Heart left ventricle (tissue), 16 donors: ENCODE measurements at places on chromosomes 1 and 21.

GRCh38 chr1:211736351-211736915 is 61.0 kb upstream of the NEK2 start:
- no peak for DNase-seq

DNA sequence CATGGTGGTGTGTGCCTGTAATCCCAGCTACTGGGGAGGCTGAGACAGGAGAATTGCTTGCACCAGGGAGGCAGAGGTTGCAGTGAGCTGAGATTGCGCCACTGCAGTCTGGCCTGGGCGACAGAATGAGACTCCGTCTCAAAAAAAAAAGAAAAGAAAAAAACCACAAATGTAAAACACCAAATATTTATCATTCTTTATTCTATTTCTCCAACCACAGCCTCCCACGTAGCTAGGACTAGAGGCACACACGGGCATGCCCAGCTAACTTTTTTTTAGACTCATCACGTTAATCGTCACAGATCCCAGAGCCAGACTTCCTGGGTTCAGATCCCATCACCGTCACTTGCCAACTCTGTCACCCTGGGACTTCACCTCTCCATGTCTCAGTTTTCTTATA is 13.5 kb downstream of the DNAJC16 start:
- DNase-seq: no peak

DNA sequence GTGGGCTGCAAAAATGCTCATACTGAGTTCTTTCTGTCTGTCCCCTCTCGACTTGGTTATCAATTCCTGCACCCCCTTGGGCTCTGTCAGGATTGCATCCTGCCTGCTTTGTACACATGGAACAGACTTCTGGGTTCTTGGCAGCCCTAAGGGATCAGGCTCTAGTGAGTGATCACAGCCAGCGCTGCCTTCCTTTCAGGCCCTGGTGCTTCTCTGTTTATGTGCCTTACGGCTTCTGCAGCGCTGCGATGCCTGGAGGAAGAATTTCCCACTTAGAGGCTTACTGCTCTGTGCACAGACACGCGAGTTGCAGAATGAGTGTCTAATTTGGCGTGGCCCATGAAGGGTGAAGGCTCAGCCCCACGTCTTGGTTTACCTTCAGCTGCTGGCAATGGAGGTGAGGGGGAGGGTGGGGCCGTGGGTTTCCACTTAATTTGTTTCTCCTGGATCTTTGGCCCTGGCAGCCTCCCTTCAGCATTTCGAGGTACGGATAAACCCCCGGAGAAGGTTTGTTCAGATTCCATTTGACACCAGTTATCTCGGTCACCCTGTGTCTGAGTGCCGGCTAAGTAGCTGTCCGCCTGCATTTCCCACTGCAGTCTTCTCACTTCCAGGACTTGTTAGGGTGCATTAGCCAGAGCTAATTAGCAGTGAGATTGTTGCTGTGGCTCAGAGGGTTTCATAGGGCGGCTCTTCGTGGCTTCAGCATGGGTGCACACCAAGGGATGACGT is 227.3 kb downstream of the DYRK1A start:
- DNase-seq: no peak

GRCh38 chr21:29359718-29360117 is 61.0 kb downstream of the BACH1 start:
- no peak for DNase-seq

DNA sequence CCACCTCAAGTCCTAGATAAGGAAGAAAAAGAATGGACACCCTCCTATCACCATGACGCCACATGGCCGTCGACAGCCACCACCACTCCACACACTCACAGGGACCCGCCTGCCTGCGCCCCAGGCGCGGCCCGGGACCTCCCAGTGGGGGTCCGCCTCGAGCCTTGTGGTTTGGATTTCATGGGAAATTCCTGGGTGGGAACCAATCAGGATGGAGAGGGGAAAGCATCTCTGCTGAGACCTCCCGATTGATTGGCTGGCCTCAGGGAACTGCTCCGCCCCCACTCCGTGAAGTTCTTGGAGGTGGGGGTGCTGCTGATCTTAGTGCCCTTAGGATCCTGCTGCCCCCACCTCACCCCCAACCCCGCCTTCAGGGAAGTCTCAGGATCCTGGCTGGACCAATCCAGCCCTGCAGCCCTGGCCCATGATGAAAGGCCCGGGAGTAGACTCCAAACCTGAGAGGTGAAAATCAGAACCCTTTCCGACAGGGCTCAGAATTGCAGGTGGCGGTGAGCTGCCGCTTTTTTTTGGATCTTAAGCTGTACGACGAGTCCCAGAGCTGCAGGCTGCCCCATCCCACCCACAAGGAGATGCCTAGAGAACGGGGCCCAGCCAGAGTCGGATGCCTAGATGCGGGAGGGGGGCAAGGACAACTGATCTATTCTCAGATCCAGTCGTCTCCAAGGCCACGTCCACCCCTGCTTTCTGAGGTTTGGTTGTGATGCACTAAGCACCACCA is 29.0 kb upstream of the TMEM51 start:
- no peak for DNase-seq

GRCh38 chr1:37177230-37177864 is 143.0 kb upstream of the GRIK3 start:
- DNase-seq: no peak

GRCh38 chr1:222886878-222887351 is 72.1 kb downstream of the DISP1 start:
- no peak for DNase-seq

- DNase-seq: no peak
These were observed 3.0 kb upstream of the AHCTF1 start for GRCh38 chr1:246934765-246935164.

GRCh38 chr1:75672528-75673393 is 51.7 kb upstream of the ACADM start:
- DNase-seq: no peak

DNA sequence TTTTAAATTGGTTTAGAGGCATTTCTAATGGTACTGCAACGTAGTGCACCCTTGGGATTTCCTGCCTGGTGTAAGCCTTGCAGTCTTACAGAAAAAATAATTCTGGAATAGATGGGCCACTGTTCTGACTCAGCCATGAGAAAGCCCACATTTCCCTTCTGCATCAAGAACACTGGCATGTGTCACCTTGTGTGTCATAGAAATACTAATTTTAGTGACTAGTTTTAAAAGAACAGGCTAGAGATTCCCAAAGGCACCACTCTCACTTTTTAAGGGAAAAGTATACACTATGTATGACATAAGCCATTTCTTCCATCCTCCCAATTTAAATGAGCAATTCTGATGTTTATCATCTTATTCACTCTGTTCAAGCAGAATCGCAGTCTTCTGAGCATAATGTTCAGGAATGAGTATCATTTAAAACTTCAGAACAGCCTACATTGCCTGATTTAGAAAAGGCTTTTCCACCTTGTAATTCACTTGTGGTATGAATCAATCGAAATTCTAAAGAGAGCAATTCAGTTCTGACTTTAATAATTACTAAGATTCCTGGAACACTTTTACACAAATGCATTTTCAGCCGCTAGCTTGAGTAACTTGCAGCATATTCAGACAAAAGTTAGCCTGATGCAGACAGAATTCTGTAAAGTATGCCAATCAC is 18.8 kb downstream of the RGS13 start:
- DNase-seq: no peak

DNA sequence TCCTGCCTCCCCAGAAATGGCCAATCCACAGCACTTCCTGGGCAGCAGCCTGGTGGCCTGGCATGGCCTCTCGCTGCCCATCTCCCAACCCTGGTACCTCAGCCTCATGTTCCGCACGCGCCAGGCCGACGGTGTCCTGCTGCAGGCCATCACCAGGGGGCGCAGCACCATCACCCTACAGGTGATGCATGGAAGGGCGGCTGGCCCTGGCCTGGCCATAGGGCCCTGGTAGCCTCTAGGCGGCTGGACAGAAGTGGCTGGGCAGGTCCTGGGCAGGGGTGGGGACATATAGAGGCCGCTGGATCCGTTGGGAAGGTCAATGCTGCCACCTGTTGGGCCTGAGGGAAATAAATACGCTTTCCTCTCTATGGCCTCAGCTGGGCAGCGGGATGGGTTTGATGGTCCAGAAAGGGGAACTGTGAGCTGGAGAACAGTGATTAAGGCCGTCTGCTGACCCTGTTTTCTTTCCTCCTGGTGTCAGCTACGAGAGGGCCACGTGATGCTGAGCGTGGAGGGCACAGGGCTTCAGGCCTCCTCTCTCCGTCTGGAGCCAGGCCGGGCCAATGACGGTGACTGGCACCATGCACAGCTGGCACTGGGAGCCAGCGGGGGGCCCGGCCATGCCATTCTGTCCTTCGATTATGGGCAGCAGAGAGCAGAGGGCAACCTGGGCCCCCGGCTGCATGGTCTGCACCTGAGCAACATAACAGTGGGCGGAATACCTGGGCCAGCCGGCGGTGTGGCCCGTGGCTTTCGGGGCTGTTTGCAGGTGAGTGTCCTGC is 14.4 kb downstream of the CELSR2 start:
- peak; percentile 89 for DNase-seq

DNA sequence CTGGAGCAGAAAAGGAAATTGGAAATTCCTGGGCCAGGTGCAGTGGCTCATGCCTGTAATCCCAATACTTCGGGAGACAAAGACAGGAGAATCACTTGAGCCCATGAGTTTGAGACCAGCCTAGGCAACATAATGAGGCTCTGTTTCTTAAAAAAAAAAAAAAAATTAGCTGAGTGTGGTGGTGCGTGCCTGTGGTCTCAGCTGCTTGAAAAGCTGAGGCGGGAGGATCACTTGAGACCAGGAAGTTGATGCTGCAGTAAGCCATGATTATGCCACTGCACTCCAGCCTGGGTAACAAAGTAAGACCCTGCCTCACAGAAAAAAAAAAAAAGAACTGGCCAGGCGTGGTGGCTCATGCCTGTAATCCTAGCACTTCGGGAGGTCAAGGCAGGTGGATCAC is 56.7 kb downstream of the SRSF11 start:
- no peak for DNase-seq

DNA sequence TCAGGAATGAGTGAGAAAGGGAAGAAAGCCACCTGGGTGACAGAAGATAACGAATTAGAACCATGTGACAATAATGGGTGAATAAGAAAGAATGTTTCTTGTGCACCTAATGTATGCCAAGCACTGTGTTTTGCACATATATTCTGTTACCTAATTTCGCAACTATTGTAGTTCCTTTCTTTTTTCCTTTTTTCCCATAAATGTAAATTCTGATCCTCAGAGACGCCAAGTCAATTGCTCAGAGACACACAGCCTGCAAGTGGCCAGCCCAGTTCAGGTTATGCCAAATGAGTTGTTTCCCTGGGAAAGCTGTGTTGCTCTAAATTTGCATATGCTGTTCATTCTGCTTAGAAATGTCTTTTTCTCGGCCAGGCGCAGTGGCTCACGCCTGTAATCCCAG is 1.7 kb upstream of the RSPO1 start:
- DNase-seq: no peak

GRCh38 chr1:24364975-24365678 is 46.0 kb downstream of the GRHL3 start:
- no peak for DNase-seq

- DNase-seq: no peak
These were observed 6.3 kb upstream of the TTC34 start for GRCh38 chr1:2807678-2808385.

GRCh38 chr21:35438643-35439404 is 389.7 kb upstream of the RUNX1 start:
- no peak for DNase-seq

GRCh38 chr1:11488966-11489625 is 10.1 kb downstream of the DISP3 start:
- DNase-seq: no peak

DNA sequence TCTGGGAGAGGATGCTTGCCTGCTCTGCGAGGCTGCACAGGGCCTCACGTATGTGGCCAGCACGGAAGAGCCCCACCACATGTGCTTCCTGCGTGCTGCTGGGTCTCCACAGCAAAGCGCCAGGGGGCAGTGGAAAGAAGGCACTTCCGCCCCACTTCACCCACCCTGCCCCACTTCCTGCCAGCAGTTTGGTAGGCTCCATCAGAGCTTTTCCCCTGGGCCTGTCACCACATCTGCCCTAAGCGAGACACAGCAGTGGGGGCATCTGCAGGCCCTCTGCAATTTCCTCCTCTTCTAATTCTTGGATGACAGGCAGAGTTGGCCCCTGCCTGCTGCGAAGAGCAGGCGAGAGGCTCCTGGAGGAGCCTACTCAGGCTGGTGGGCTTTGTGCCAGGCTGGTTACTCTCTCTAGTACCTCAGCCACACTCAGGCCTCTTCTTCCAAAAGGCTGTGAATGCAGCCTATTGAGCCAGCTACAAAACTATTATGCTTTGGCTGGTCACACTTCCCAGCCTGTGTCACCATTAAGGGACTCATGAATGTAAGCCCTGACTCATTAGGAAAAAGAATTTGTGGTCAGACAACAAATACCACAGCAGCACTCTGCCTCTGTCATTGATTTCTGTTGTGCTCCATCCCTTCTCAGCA is 25.0 kb downstream of the CD244 start:
- peak; percentile 82 for DNase-seq

- DNase-seq: peak; percentile 86
These were observed at the start of gene KIAA0040 for GRCh38 chr1:175192630-175193526. TSS of gene KIAA0040 (minus strand) at chr1:175192776. CDS start at chr1:175161013, 31,763 bp downstream.

GRCh38 chr1:15975805-15976680 is at the start of gene ZBTB17:
TSS of gene ZBTB17 (minus strand) at chr1:15976101. CDS start at chr1:15948495, 27,606 bp downstream.
- peak; percentile 93 for DNase-seq

DNA sequence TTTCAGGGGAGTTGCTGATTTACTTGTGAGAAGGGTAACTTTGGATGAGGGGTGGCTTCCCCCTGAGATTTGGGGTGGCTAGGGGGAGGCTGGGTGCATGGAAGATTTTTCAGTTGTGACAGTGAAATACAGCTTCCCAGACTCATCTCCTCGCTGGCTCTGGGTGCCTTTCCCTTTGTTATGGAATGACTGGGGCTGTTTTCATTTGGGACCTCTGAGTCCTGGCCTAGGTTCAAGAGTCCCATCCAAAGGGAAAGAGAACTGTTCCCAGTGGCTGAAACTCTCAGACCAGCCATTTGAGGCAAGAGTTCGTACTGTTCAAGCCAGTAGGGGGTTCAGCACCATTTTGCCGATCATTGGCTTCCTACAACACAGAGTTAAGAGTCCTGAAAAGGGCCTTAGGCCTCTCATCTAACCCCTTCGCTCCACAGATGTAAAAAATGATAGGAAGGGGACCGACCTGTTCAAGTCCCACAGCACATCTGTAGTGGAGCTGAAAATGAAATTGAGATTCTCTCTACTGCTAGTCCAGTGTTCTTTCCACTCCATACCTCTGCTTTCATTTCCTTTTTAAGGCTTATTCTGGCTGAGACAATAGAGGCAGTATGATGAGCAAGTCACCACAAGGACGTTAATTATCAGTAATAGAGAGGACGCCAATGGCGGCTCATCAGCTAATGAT is 958 bp downstream of the DDR2 start:
- peak; percentile 29 for DNase-seq

GRCh38 chr1:1777583-1777899 is 729 bp downstream of the NADK start:
- DNase-seq: peak; percentile 60

DNA sequence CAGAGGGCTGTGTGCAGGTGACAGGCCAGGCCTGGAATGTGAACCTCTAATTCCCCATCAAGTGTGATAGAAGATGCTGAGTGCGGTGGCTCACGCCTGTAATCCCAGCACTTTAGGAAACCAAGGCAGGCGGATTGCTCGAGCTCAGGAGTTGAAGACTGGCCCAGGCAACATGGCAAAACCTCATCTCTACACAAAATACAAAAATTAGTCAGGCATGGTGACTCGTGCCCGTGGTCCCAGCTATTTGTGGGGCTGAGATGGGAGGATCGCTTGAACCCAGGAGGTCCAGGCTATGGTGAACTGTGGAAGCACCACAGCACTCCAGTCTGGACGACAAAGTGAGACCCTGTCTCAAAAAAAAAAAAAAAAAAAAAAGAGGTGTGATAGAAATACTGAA is 40.1 kb upstream of the PUM1 start:
- no peak for DNase-seq
